ENCODE measurements at places on chromosomes 12 and 14.

DNA sequence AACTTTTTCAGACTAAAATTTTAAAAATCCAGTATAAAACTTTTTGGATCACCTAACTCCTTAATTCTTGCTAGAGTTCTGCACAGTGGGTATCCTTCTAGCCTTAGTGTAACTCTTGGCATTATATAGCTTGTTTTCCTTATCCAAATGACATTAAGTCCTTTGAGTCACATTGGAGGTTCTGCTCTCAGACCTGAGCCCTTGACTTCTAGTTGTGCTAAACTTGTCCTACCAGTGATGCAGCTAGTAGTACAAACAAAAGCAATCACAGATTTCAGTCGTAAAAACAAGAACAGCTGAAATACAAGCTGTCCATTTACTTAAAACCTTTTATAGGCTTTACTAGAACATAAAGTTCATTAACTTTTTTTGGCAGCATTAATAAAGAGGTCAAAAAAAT lies 10.5 kb downstream of the ZBTB1 start:
- DNase-seq: no peak

- no peak for DNase-seq
These were observed 115.2 kb upstream of the BCAT1 start for GRCh38 chr12:25063873-25064628.

- no peak for DNase-seq
These were observed at the start of gene FLRT2 for GRCh38 chr14:85529803-85530574. FLRT2 (plus strand) TSS chr14:85530144; CDS start chr14:85621515, 91,371 bp downstream.

DNA sequence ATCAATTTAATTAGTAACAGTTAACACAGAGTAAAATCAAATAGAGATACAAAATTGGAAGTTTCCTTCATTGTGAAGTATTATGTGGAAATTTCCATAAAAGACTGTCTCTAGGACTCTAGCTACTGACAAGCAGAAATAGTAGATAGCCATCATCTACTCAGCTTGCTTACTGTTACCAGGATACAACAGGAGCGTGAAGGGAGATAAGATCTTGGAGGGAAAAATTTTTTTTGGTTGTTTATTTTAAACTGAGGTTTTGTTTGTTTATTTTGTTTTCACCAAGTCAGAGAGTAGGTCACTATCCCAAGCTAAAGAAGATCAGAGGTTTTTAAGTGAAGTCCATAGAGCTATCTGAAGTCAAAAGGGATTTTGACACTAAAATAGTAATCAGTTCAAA lies 861.3 kb upstream of the MGAT4C start:
- DNase-seq: no peak

- no peak for DNase-seq
These were observed 926 bp upstream of the CMKLR1 start for GRCh38 chr12:108340037-108340436.

GRCh38 chr14:100192250-100192671 lies 32.8 kb upstream of the DEGS2 start:
- DNase-seq: no peak

- DNase-seq: no peak
These were observed 39.7 kb downstream of the AACS start for GRCh38 chr12:125104982-125105381.

DNA sequence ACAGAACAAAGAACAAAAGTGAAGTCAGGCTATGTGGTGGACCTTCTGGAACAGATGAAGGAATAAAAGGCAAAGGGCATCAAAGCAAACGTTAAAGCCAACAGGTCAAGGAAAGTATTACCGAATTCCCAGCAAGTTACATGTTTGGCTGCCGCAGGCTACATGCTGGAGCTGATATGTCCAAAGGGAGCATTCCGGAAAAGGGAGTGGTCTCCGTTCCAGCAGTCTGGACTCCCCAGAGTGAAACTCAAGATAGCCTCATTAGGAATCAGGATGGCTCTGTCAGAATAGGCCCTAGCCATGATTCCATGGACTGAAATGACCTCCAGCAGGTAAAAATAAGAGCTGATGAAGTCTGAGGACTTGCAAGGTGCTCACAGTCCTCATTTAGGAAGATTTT lies 379.8 kb upstream of the PRICKLE1 start:
- no peak for DNase-seq

- DNase-seq: no peak
These were observed 827.6 kb downstream of the C12orf50 start for GRCh38 chr12:87201598-87201997.

- DNase-seq: no peak
These were observed 152.2 kb upstream of the SLC38A2 start for GRCh38 chr12:46524778-46525177.

GRCh38 chr12:55909513-55909884 lies 18.2 kb downstream of the PYM1 start:
- no peak for DNase-seq

DNA sequence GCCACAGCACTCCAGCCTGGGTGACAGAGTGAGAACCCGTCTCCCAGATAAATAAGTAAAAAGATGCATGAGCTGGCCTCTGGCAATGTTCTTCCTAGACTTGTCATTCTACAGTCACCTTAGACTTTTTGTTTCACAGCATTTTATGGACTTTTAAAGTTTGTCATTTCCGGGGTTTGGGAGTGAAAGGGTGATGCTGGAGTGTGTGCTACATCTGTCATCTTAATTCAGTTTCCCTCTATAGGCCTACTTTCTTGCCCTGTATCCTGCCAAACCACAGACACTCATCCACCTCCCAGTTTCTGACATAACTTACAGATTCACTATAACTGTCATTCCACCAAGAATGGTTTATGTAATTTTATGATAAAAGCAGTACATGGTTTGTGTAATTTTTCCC lies 166.7 kb upstream of the PARP11 start:
- no peak for DNase-seq

- no peak for DNase-seq
These were observed 9.8 kb upstream of the SSTR1 start for GRCh38 chr14:38197784-38198335.

DNA sequence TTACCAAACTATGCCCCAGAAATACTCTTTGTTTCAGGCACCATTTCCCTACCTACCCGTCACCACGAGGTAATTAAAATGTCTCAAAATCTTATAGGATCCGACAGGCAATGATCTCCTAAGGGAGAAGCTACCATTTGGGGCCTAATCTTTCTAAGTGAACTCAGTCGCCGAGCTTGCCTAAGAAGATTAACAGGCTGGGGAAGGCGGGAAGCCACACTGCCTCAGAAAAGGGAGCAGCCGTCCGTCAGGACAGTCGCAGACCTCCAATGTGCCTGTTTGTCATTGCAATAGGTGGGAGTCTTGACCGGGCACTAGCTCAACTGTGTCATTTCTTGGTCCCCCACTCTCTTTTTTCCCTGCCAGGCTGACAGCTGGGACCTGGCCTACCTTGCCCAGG lies 4.6 kb downstream of the TTC7B start:
- no peak for DNase-seq

GRCh38 chr12:48651681-48652080 lies 30.4 kb downstream of the KANSL2 start:
- DNase-seq: no peak

DNA sequence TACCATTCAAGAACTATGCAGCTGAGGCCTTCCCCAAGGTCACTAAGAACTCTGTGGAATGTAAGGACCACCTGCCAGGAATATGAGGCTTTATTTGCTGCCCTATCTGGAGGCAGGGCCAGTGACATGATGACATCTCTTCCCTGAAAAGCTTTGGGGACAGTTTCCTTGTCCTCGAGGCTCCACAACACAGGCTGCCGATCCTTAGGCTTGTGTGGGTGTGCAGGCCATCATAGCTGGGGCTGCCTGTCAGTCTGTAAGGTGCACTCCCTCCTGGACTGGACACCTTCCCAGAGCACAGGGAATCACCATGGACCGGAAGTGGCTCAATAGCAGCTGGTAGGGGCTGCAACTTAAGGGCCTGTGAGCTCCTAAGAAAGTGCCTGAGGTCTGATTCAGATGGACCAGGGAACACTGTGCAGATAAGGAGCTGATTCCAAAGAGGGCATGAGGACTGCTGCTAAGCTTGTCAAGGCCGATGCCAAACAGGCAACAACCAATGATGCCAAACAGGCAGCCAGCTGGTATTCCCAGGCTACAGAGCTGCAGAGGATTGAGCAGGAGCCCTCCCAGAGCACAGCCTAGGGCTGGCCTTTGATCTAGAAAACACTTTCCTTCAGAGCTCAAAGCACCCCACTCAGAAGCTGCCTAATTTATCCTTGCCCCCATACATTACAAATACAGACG lies 84.3 kb downstream of the CRACR2A start:
- DNase-seq: no peak

DNA sequence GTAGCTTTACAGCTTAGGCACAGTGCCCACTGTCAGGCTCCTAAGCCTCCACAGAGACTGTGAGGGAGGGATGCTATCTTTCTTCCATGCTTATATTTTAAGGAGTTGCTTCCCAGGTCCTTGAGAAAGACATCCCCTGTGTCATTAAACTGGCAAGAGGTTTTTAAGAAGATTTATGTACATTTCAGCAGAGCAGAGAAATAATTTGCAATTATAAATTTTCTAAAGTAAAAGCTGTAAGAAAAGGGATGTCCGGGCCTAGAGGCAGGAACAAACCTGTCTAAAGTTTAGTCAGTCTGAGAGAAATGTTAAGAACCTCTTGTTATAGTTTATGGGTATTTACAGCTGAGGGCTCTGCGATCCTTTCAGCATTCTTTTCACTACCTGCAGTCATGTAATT lies 716.1 kb downstream of the SLC16A7 start:
- no peak for DNase-seq

DNA sequence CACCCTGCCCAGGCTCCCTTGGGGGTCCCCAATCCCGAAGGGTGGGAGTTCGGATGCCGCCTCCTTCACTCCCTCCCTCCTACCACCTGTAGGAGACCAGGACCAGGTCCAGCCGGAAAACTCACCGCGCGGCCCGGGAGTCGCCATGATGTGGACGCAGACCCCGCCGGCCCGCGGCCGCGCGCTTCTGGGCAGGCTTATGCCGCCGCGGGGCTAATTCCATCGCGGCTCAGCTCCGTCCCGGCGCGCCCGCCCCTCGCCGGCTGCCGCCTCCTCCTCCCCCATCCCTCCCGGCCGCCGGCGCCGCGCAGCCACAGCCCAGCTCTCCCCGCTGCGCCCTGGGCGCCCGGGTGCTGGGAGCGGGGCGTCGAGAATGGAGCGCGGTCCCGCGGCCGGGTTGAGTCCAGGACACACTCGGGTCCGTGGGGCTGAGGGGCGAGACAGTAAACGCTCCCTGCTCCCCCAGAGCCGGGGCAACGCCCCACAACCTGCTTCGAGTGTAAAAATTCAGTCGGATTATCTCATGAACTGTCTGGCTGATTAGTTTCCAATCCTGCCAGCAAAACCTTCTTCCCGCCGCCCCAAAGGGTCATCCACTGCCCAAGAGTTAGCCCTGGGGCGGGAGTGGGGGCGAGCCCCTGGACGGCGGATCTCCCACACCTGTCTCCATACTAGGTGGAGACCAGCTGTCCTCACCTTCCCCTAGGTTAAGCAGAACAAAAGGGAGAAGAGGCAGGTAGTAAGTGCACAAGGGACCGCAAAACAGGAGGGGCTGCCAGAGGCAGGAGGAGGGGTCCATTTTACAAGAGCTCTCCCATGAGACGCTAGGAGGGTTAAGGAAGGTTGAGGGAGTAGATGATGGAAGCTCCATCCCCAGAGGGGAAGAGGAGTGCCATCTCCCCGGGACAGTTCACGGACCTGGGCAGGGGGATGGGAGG lies at the start of gene ANO2:
TSS of gene ANO2 (minus strand) at position 189 of the 938 bp plus-strand sequence. CDS start at position 147, 42 bp downstream.
- DNase-seq: no peak

DNA sequence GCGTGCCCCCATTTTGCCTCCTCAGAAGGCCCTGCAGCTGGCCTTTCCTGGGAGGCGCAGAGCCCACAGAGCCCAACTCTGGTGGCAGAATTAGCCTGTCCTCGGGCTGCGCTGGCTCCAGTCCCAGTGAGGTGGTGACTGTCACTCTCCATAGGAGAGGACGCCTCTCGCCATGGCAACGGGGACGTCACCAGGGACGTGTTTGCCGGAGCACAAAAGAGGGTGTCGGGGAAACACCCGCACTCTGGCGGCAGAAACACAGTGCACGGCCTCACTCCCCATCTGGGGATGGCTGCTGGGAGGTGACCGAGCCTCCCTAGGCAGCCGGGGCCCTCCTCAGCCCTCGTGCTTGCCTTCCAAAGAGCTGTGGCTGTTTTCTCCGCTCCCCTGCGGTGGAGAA lies 50.2 kb upstream of the NCOR2 start:
- DNase-seq: no peak

DNA sequence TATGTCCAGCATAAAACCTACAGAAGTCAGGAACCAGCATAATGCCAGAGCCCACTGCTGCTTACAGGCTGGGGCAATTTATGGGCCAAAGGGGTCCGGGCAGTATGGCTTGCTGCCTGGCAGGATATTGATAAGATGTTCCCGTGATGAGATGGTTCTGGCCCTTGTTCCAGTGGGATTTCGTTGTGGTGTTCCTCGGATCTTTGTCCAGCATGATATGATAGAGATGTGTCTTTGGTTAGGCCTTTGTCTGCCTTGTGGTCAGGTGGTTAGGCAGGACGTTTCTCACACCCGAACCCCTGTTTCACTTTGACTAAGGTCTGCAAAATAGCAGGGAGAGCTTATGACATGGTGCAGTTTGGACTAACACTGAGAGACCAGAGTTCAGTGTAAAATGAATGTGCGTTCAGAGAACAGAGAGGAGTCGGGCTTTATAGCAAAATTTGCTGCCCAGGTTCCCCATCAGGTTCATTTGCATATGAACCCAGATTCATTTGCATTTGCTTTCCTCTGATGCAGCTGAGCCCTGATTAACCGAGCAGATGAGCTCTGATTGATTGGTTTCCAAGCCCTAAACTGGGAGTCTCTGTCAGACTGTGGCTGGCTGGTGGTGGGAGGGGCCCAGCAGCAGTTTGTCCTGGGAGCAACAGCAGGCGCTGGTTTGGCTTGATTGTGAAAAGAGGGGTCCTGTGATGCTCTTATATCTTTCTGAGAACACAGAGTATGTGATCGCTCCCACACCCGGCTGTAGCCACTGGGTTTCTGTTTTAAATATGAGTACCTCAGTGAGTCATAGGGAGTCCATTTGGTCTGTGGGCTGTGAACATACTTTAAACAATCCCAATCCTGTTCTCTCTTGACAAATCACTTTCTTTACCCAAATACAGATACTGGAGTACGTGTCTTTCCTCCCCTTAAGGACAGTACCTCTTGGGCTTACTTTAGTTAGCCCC lies 156.3 kb upstream of the PZP start:
- DNase-seq: no peak

- DNase-seq: no peak
These were observed 196.6 kb upstream of the EGLN3 start for GRCh38 chr14:34147461-34147860.

GRCh38 chr12:80320121-80320678 lies 123.8 kb upstream of the PTPRQ start:
- DNase-seq: no peak

- DNase-seq: no peak
These were observed 28.1 kb upstream of the GPATCH2L start for GRCh38 chr14:76123426-76124225.

DNA sequence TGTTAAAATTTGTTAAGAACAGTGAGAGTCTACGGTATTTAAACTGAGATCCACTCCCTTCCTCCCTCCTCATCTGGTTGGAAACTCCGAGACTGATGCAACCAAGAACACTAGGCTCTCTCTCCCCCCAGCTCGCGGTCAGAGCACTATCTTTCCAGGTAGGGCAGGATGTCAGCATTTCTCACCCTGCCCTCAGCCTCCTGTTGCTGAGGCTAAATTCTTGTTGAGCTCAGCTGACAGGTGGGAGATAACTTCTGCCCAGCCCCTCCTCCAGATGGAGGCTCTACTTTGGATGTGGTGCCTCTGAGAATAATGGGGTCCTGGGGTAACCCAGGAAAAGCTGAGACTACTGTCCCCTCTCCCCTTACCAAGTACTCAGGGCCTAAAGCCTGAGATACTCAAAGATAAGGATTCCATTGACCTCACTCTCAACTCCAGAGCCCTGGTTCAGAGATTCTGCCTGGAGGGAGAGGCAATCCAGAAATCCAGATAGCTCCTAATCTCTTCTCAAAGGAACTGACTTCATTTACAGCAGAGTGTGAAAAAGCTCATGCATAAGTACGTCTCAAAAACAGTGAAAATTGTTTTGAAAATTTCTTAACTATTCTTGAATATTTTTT lies 110.1 kb downstream of the EML5 start:
- DNase-seq: no peak
